ENCODE measurements at places on chromosomes 2 and 18.

- DNase-seq = no peak
Measured at GRCh38 chr2:216549926-216550690, 51.5 kb downstream of the RPL37A start.

DNA sequence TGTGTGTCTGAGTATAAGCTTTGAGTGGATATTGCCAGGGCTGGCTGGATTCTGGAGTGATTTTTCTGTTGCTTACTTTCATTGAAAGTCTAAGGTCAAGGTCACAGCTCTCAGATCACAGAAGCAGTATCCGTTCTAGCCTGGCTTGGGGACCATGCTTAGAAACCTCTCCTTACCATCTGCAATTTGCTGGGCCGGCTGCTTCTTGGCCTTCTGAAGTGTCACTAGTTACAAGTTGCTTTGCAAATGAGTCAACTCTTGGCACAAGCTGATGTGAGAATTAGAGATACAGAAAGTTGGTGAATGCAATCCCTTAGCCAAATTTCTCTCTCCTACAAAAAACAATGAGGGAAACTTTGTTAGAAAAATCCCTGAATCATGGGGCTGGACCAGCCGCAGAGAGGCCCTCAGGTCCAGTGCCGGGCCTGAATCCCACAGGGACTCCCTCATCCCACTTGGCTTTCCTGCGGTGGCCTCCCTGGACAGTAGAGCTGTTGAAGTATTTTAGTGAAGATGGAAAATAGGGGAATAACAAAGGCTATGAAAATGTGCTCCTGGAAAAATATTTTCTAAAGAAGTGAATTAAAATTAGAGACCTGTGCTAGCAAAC lies 92.7 kb upstream of the CNGA3 start:
- DNase-seq = no peak

GRCh38 chr2:105875241-105875640 lies 130.5 kb downstream of the NCK2 start:
- no peak for DNase-seq

DNA sequence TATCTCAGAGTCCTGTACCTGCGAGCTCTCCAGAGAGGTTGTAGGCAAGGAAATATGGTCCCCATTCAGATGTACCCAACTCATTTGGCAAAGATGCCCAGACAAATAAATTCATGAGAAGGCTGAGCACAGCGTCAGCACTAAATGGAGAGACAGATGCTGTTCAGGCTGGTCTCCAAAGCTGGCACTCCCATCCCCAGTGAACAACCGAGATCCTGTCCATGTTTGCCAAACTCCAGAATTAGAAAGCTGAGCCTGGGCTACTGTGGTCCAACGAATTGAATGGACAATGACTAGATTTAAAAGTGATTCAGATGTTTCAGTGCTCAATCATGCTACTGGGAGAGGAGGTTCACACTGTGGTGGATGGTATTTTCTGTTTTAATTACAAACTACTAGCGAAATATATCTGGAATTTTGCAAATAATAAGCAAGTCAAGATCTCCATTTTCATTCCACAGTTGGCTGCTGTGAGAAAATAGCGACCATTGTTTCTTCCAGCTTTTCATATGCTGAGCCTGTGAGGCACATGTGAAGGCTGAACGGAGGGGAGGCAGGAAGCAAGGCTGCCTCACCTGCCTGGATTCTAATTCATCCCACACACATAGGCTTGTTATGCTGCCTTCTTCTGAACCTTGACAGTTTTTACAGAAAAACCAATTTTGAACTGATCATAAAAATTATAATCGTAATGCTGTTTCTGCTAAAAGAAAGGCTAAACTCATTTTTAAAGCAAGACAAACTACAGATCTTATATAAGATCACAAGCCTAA lies 22.6 kb upstream of the DAPL1 start:
- DNase-seq = no peak

DNA sequence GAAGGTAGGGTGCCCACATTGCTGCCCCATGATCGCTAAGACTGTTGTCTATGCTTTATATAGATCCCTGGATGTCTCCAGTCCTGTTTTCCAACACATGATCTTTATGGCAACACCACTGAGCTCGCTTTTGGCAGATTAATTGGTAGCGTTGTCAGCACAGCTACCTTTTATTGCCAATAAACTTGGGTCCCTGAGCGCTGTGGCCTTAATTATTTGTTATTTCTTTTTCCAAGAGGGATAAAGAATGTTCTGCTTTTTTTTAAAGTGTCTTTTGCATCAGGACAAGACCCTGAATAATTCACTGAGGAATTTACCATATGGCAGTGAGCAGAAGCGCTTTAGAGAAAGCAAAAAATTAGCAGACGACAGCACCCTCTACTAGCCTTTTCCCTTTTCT lies 113.5 kb downstream of the COLEC12 start:
- no peak for DNase-seq

GRCh38 chr18:71036783-71037182 lies 747.9 kb downstream of the SOCS6 start:
- no peak for DNase-seq

- no peak for DNase-seq
Measured at GRCh38 chr2:10912796-10913455, 1.2 kb downstream of the KCNF1 start.

- peak; percentile 9 for DNase-seq
Measured at GRCh38 chr2:111007757-111008688, 112.7 kb upstream of the BCL2L11 start.

GRCh38 chr2:2134037-2134436 lies 197.0 kb downstream of the MYT1L start:
- no peak for DNase-seq

- no peak for DNase-seq
Measured at GRCh38 chr2:65952966-65953761, 481.8 kb upstream of the MEIS1 start.

DNA sequence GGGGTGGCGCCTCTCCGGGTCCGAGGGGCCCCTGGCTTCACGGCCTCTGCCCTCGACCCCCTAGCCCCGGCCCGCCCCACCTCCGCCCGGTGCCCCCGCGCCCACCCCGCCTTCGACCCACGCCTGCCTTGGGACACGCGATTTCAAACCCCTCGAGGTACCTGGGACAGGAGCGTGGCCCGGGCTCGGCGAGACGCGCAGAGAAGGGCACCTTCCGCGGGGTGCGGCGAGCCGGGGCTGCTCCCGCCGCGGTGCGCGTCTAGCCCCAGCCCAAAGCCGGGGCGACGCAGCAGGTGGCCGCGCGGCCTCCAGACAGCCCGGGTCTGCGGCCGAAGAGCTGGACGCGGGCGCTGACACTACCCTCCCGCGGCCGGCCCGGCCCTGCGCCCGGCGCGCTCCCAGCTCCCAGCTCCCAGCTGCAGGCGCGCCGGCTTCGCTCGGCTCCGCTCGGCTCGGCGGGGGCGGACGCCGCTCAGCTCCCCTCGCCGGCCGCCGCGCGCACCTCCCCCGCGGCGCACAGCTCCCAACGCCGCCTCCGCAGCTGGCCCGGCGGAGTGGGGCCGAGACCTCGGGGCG lies at the start of gene CRACDL:
TSS of gene CRACDL (minus strand) at position 449 of the 576 bp plus-strand sequence. CDS start 89,425 bp downstream, outside the sequence.
- DNase-seq = peak; percentile 31

GRCh38 chr2:529424-529823 lies 147.8 kb downstream of the TMEM18 start:
- no peak for DNase-seq

- DNase-seq = no peak
Measured at GRCh38 chr2:64283641-64284361, 139.6 kb upstream of the PELI1 start.

DNA sequence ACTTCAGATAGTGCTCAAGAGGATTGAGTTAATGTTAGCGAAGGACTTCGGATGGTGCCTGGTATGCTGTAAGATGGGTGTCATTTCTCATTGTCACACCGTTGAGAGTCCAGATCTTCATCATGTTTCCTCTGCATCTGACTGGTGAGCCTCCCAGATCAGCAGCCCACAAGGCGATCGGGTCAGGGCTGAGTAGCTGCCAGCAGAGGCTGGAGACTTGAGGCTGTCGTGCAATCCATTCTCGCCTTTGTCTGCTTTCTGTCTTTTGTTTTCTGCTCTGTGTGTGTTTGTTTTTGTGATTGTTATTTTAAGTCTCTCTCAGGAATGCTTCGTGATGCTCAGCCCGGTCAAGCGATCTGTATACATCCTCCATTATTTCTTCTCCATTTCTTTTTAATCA lies 95.8 kb downstream of the TGOLN2 start:
- DNase-seq = no peak

- DNase-seq = no peak
Measured at GRCh38 chr2:208182835-208183234, 7.0 kb downstream of the C2orf80 start.

DNA sequence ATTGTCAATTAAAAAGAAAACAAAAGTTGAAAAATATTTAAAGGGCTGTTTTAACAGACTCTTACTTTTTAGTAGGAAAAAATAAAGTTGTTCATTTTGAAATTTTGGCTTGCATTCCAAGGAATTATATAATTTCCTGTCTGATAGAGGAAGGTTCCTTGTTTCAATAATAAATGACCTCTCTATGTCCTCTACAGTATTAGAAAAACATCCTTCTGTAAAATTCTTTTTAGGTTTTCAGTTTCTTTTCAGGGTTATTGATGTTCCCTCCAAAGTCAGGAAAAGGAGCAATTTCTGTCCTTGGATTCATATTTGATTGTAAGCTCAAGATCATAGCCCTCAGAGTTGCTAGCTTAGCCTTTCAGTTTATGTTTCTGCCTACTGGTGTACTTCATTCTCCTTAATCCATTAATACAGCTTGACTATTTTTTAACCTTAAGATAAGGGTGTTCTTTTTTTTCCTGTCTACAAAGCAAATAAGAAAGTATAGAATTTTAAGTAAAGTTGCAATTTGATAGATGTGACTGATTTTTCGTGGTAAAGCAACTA lies 125.2 kb upstream of the COL3A1 start:
- no peak for DNase-seq

GRCh38 chr18:22613058-22613690 lies 195.5 kb upstream of the CTAGE1 start:
- DNase-seq = no peak

DNA sequence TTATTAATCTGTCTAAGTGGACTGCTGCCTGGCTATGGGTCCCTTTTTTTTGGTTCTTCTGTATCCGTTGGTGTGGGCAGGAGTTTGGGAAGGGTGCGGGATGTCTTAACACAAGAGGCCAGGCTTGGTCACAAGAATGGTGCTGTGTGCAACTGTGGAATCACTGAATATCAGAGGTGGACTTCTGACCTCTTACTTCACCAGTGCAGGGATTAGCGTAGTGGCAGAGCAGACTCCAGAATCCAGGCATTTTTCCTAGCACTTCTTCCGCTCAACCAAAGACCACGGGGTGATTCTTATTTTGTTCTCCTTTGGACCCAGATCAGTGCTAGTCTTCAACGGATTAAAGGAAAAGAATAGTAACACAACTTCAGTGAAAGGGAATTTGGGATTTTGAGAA lies 254.3 kb upstream of the TNP1 start:
- no peak for DNase-seq

GRCh38 chr18:74050807-74051206 lies 96.8 kb downstream of the FBXO15 start:
- DNase-seq = no peak

DNA sequence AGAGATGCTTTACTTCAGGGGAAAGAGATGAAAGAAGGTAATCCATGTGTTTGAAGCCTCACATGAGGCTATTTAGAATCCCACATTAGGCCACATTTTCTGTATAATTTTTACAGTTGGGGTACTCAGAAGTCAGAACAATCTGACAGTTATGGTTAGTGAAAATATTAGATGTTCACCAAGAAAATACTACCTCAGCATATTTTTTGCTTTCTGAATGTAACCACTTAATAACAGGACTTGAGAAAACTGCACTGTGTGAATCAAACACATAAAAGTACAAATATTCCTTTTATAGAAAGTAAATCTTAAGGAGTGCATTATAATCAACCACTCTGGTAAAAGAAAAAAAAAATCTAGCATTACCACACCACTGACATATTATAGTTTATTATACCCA lies 169.3 kb downstream of the SATB2 start:
- DNase-seq = no peak

GRCh38 chr18:55783921-55784320 lies 195.9 kb upstream of the TCF4 start:
- peak; percentile 57 for DNase-seq

DNA sequence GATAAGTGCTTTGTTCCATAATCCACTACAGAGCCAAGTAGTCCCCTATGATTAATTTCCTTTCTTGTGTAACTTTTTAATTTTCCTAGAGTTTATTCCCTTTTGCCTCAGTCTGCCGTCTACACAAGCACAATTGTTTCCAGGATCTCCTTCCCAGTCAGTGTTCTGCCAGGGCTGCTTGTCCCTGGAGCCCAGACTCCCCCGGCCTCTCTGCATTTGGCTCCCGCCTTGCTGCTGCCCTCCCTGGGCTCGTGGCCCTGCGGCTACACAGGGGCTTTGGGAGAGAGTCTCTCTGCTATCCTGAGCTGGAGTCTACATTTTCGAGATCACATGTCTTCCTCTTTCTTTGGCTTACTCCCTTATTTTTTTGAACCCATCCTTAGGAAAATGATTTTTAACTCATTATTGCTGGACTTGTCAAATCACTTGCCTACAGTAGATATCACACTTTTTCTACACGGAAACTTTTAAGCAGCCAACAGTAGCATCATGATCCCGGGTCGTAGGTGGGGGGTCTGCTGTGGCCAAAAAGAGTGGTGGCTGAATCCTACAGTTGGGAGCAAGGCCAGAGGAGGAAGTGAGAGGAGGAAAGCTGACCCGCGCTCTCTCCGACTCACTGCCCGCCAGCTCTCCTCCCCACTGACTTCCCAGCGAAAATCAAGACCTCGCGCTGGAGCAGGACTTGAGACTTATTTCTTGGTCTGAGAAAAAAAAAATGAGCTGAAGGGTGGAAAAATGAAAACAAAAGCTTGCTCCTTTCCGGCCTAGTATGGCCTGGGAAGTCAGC lies 9.4 kb downstream of the FBLN7 start:
- DNase-seq = no peak

DNA sequence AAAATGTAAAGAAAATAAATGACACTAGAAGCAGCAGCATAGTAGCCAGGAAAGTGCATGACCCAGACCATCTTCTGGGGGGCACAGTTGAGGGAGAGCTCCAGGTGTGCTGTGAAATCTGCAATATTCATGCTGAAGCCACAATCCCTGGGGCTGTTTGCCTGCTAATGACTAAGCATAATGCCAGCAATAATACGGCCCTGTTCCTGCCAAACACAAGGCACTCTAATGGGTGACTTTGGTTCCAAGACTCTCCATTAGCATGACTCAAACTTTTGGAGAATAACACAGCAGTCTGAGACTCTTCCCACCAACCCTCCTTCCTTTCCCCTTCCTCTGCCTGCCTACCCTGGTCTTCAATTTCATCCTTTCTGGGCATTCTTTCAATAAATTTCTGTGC lies 77.9 kb upstream of the DOCK10 start:
- no peak for DNase-seq

DNA sequence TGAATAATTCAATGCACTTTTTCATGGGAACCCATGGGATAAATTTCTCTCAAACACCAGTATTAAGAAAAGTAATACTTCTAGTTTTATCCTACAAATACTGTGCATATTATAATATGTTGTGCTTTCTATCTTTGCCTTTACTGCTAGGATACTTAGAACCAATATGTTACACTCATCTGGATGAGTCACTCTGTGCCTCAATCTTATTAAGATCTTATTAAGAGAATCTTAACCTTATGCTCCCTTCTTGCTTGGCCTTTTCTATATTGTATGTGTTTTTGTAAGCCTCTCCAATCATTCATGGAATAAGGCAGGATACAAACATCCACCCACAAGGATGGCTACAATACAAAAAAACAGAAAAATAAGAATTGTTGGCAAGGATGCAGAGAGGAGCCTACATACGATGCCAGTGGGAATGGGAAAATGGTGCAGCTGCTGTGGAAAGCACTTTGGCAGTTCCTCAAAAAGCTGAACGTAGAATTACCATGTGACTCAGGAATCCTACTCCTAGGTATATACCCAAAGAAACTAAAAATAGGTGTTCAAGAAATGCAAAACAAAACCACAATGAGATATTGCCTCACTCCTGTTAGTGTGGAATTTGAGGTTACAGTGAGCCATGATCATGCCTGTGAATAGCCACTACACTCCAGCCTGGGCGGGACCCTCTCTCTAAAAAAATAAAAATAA lies 10.7 kb upstream of the TWSG1 start:
- no peak for DNase-seq

Measured in NCI-H774 (cell line).